ENCODE measurements at places on chromosomes 12 and 14.

DNA sequence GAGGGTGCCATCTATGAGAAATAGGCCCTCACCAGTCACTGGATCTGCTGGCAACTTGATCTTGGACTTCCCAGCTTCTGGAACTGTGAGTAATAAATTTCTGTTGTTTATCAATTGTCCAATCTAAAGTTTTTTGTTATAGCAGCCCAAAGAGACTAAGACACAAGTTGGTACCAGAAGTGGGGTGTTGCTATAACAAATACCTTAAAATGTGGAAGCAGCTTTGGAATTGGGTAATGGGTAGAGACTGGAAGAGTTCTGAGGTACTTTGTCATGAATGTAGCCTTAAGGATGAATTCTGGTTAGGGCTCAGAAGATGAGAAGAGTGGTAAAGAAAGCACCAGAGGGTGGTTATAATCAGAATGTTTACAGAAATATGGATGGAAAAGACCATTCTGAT lies 21.5 kb downstream of the GMFB start:
- no peak for DNase-seq

GRCh38 chr14:33788161-33788560 lies 162.7 kb downstream of the EGLN3 start:
- DNase-seq: no peak

DNA sequence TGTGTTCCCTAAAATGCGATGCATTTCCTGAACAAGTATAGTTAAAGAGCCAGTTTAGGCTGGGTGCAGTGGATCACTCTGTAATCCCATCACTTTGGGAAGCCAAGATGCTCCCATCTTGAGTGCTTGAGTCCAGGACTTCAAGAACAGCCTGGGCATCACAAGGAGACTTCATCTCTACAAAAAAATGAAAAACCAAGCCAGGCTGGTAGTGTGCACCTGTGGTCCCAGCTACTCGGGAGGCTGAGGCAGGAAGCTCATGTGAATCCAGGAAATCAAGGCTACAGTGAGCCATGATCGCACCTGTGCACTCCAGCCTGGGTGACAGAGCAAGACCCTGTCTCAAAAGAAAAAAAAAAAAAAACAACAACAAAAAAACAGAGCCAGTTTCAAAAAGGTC lies 26.3 kb downstream of the HECTD1 start:
- no peak for DNase-seq

- no peak for DNase-seq
Measured at GRCh38 chr12:32423559-32423958, 24.2 kb downstream of the FGD4 start.

DNA sequence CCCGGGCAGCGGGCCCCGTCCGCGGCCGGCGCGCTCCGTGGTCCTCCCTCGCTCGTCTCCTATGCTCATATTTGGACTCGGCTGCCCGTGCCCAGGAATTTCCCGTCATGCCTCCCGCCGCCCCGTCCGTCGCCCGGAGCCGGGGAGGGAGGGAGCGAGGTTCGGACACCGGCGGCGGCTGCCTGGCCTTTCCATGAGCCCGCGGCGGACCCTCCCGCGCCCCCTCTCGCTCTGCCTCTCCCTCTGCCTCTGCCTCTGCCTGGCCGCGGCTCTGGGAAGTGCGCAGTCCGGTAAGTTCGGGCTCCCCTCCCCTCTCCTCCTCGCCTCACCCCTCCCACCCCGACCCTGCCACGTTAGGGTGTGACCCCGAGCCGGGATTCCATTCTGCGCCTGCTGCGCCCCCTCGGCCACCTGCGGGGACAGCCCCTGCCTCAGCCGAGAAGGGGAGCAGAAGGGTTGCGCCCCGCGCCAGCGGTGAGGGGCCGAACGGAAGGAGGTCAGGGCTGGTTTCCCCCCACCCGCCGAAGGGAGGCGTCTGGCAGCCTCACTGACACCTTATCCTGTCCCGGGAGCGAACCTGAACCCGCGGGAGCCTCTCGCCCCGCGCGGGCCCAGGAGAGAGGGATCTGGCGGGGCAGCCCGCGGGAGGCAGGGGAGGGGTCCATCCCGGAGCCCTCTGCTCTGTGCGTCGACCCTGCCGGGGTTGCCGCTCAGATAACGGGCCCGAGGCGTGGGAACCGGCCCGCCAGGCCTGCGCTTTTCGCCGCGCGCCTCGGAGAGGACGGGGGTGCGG lies at the start of gene MSRB3:
Gene MSRB3 (plus strand): TSS at position 108 of the 793 bp plus-strand sequence. CDS start 29,897 bp downstream, outside the sequence.
- DNase-seq: peak; percentile 60

DNA sequence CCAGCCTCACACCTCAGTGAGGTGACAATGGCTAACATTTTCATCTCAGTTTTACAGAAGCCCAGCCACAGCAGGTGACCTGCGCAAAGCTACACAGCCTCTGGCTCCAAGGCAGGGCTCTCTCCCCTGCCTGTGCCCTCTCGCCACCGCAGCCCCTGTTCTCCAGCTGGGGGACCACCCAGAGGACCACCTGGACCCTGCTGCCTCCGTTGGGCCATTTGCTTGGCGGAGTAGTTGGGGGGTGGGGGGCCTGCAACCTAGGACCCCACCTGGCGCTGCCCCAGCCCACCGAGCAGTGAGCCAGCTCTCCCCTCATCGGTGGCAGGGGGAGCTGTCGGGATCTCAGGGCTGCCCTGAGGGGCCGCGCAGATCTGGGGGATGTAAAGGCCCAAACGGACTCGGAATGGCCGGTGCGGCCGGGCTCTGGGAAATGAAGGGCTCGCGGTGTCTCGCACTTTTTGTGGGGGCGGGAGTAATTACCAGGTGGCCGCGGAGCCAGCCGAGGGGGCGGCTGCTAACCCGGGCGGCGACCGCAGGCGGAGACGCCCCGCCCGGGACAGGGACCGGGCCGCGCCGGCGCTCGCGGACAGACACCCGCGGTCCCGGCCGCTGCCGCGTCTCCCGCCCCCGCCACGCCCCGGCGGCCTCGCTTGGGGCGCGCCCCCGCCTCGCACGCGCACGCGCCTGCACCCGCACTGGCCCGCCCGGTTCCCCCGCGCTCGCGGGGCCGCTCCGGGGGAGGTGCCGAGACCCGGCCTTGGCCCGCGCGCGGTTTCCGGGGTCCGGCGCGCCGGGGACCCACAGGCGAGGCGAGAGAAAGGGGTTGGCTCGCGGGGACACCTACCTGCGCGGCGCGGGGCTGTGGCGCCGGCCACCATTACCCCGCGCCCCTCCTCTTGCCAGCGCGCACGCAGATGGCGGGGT lies 8.6 kb upstream of the GPR68 start:
- DNase-seq: no peak

- DNase-seq: peak; percentile 86
Measured at GRCh38 chr12:95763809-95764253, 26.7 kb downstream of the NTN4 start.

GRCh38 chr14:90641615-90642243 lies 174.5 kb downstream of the TTC7B start:
- no peak for DNase-seq

DNA sequence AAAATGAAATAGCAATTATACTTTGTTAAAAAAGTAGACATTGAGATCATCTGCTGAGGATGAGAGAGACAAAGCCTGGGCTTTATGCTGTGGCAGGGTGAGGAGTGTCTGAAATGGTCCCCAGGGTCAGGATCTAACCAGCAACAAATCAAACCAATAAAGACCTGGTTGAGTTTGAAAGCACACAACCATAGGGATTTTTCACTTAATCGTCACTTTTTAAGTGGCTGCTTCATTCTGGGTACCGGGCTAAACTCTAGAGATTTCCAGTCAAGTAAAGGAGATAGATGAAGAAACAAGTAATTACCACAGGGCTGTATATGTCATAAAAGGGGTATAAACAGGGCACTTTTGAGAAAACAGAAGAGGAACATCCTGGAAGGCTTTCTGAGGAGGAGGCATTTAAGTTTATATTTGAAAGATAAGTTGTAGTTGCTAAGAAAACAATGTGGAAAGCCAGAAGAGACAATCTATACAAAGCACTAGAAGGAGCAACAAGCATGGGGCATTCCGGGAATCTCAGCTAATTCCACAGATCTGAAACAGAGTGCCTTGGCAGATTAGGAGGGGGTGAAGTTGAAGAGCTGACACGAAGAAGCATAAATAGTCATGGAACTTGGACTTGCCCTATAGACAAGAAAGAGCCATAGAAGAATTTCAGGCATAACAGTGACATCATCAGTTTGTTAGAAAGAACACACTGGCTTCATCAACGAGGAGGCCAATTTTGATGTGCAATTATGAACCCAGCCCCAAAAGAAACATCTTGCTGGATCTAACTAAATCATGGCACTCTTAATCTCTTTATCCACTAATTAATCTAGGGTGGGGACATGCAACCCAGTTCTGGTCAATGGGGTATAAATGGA lies 46.9 kb upstream of the FRS2 start:
- no peak for DNase-seq

DNA sequence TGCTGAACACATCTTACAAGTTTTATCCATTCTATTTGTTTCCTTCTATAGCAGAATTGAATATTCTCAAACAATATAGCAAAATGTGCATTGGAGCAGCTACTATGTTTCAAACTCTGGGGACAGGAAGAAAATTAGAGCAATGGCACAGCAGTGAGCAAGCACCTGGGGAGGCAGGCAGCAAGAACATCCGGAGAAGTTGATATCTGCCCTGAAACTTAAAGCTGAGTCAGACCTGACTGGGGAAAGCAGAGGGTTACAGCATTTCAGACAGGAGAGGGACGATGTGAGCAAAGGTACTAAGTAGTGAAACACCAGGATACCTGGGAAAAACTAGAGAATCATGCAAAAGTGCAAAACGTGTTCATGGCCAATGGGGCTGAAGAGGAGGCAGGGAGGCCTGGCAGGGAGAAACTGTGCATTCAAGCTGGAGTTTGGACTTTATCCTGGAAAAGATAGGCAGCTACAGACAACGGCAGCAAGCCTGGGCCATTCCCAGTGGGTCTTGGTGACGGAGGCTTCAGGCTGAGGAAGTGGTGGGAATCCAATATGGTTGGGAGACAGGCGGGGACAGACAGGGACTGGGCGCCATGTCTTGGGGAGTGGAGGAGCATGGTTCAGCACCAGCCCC lies 118.0 kb upstream of the CDKN3 start:
- no peak for DNase-seq

- no peak for DNase-seq
Measured at GRCh38 chr12:69508091-69508490, 37.9 kb downstream of the FRS2 start.

GRCh38 chr14:92898566-92899131 lies 24.3 kb upstream of the CHGA start:
- no peak for DNase-seq

GRCh38 chr14:76537906-76538647 lies 162.1 kb downstream of the ESRRB start:
- DNase-seq: no peak

DNA sequence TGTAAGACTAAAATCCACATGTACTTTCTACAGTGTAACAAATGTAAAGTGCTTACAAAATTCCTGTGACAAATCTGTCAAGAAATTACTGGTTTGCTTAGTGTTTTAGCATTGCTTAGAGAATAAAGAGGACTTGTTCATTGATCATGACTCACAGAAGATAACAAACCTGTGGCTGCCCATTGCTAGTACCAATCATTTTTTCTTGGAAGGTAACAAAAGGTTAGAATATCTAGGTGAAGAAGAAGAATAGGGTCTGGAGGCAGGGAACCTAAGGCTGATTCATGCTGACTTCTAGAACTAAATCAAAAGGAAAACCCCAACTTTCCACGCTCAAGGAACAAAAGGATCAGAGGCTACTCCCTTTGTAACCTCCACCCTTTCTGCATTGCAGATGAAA lies 232.7 kb upstream of the ABCD2 start:
- no peak for DNase-seq

DNA sequence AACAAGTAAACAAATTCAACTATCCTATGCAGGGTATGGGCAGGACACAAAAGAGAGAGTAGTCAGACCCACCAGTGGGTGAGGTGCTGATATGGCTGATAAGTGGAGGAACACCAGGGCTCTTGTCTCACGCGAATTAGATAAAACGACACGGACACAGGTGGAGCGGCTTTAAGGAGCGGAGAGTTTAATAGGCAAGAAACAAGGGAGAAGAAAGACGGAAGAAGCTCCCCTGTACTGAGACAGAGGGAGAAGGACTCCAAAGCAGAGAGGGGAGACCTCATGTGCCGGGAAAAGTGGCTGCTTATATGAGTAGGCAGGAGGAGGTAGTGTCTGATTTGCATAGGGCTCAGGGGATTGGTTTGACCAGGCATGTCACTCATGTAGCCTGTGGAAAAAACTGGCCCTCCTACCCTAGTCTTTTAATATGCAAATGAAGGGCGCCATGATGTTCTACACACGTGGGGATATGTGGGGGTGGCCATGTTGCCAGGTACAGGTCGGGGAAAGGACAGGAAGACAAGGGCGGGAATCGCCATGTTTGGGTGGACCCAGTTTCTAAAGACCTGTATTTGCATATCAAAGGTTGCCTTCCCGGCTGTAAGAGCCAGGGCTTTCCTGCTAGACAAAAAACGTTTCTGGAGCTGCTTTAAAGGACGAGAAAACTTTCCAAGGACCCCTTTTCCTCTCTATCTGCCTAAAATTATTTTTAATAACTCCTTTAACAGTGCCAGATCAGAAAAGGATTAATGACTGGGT lies 28.8 kb downstream of the RPGRIP1 start:
- DNase-seq: peak; percentile 67

DNA sequence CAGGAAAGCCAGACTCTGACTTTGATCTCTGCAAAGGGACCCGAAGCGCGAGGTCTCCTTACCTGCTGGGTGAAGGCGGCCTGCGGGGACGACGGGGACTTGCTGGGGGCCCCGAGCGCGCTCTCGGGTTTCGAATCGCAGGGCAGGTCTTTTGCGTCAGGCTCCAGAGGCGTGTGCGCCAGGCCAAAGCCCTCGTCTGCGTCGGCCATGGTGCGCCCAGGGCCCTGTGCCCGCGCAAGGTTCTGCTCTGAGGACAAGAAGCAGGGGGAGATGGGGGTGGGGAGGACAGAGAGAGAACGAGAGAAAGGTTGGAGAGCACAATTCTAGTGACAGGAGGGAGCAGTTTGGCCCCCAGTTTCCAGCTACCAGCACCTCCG lies 2.3 kb downstream of the TBX5 start:
- DNase-seq: peak; percentile 61

DNA sequence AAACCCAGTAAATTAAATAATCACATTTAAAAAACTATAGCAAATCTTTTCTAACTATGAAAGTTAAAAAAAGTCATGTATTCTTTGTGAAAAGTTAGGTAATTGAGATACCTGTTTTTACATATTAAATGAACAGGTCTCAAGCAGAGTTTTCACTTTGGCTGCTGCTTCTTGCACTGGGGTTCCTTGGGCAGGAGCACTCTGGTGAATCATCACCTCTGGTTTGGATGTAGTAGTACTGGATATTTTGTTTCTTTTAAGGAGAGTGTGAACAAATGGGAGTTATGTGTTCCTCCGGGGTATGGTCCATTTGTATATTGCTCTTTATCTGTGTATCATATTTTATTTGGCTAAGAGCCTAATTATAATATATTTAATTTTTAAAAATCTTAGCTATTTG lies 82.7 kb downstream of the FUT8 start:
- DNase-seq: peak; percentile 39

DNA sequence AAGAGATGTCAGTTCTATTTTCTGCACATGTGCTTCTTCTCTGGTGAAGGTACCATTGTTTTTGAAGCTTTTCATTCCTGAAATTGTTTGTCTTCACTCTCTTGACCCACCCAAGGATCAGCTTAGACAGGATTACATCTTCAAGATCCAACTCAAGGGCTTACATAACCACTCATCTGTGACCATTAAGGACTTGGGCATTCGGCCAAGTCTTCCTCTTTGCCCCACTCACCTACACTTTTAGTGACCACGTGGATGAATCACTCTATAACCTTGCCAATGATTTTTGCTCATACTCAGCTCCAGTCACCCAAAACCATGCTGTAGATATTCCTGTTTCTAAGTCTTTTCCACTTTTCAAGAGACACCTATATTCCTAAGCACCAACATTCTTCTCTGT lies 36.5 kb upstream of the SSTR1 start:
- peak; percentile 39 for DNase-seq
